Thymus (tissue), 14 donors: ENCODE measurements at places on chromosomes 1 and 21. TPM values are rescaled to one million over a fixed set of nuclear protein-coding genes. Genes with fewer than 3 reads are reported as not detected.

The LRP8 gene
- total RNA-seq, result 4.5 TPM

The TBCE gene
- 33.7 TPM for total RNA-seq

The AKR7A3 gene
- total RNA-seq, result 0.57 TPM

The CYYR1 gene
- total RNA-seq, result 3.5 TPM

The IFNLR1 gene
- 0.66 TPM for total RNA-seq

The CD5L gene
- total RNA-seq, result 1.2 TPM

The MTF2 gene
- 85.0 TPM for total RNA-seq

The IVL gene
- 0.57 TPM for total RNA-seq

The MR1 gene
- 21.1 TPM for total RNA-seq

The FMO2 gene
- total RNA-seq, result 0.61 TPM

The S100A8 gene
- total RNA-seq, result 291 TPM

The PRKCZ gene
- total RNA-seq, result 7.6 TPM

The EYA3 gene
- 10.9 TPM for total RNA-seq

The COL11A1 gene
- total RNA-seq, result 0.24 TPM

The CLCA4 gene
- total RNA-seq, result 0.05 TPM

The MCOLN2 gene
- 8.0 TPM for total RNA-seq

The ATP1A2 gene
- total RNA-seq, result 0.38 TPM

The TCEA3 gene
- total RNA-seq, result 3.0 TPM

The SPRR2A gene
- total RNA-seq, result 0.28 TPM

The COL9A2 gene
- total RNA-seq, result 3.4 TPM

The KHDC4 gene
- 31.3 TPM for total RNA-seq

The CLCA2 gene
- 0.42 TPM for total RNA-seq

The ATAD3C gene
- total RNA-seq, result 0.24 TPM

The MPL gene
- total RNA-seq, result 0.05 TPM

The AHCYL1 gene
- total RNA-seq, result 19.3 TPM

The GJB3 gene
- 0.66 TPM for total RNA-seq

The PGLYRP3 gene
- total RNA-seq, result 0.14 TPM

The TMEM35B gene
- total RNA-seq, result 21.9 TPM

The CD84 gene
- 10.1 TPM for total RNA-seq

The TNNI3K gene
- 0.61 TPM for total RNA-seq

The ARHGAP30 gene
- total RNA-seq, result 65.7 TPM

The RALGPS2 gene
- total RNA-seq, result 17.8 TPM

The PTCH2 gene
- 0.33 TPM for total RNA-seq

The IRF6 gene
- total RNA-seq, result 22.8 TPM

The ESRRG gene
- 1.3 TPM for total RNA-seq

The MMEL1 gene
- total RNA-seq, result 0.33 TPM

The CHIA gene
- total RNA-seq, result 0.05 TPM

The CYP4Z1 gene
- total RNA-seq, result 0.42 TPM

The TAS1R3 gene
- total RNA-seq, result 0.19 TPM

The RGS13 gene
- 0.28 TPM for total RNA-seq

The HSD3B2 gene
- 0.42 TPM for total RNA-seq

The CD52 gene
- 1,020 TPM for total RNA-seq

The PCAT6 gene
- total RNA-seq, result 0.19 TPM

The DPYD gene
- total RNA-seq, result 29.4 TPM

The ZNF670 gene
- 4.7 TPM for total RNA-seq

The OR2T33 gene
- not detected for total RNA-seq

The NTMT2 gene
- not detected for total RNA-seq

The C1QTNF12 gene
- 2.1 TPM for total RNA-seq

The SYT14 gene
- total RNA-seq, result 0.05 TPM

The PTPRC gene
- total RNA-seq, result 490 TPM

The PRAMEF9 gene
- 0.05 TPM for total RNA-seq

The DISP3 gene
- 0.28 TPM for total RNA-seq
